Uterine smooth muscle cell (primary cell): ENCODE measurements at places on chromosomes 6 and 20. TPM values are rescaled to one million over a fixed set of nuclear protein-coding genes. Genes with fewer than 3 reads are reported as not detected.

Gene ME1
- total RNA-seq: 25.8 and 32.7 TPM in 2 replicates

Gene IYD
- total RNA-seq: not detected in 2 replicates

Gene PCNA
- total RNA-seq: 94.2 and 268 TPM in 2 replicates

Gene CALHM5
- 1.00 and 3.0 TPM in 2 replicates for total RNA-seq

Gene TFAP2A
- total RNA-seq: not detected in 2 replicates

Gene EYA2
- total RNA-seq: 1.6 and 2.0 TPM in 2 replicates

Gene LAMA4
- 105 and 276 TPM in 2 replicates for total RNA-seq

Gene DUSP15
- total RNA-seq: not detected in 2 replicates

Gene SLC35B3
- total RNA-seq: 19.7 and 21.9 TPM in 2 replicates

Gene SPATA25
- 0.62 and 1.5 TPM in 2 replicates for total RNA-seq

Gene MARCKS
- total RNA-seq: 130 and 144 TPM in 2 replicates

Gene SIRPD
- total RNA-seq: not detected in 2 replicates

Gene MYB
- 0.12 and 1.1 TPM in 2 replicates for total RNA-seq

Gene HLA-DQB1
- not detected in 2 replicates for total RNA-seq

Gene PKIB
- total RNA-seq: 3.1 and 3.8 TPM in 2 replicates

Gene PRDM13
- under 0.01 TPM in 1 of 2 replicates, not detected in the other for total RNA-seq
